ENCODE measurements at places on chromosomes 7 and 10.

DNA sequence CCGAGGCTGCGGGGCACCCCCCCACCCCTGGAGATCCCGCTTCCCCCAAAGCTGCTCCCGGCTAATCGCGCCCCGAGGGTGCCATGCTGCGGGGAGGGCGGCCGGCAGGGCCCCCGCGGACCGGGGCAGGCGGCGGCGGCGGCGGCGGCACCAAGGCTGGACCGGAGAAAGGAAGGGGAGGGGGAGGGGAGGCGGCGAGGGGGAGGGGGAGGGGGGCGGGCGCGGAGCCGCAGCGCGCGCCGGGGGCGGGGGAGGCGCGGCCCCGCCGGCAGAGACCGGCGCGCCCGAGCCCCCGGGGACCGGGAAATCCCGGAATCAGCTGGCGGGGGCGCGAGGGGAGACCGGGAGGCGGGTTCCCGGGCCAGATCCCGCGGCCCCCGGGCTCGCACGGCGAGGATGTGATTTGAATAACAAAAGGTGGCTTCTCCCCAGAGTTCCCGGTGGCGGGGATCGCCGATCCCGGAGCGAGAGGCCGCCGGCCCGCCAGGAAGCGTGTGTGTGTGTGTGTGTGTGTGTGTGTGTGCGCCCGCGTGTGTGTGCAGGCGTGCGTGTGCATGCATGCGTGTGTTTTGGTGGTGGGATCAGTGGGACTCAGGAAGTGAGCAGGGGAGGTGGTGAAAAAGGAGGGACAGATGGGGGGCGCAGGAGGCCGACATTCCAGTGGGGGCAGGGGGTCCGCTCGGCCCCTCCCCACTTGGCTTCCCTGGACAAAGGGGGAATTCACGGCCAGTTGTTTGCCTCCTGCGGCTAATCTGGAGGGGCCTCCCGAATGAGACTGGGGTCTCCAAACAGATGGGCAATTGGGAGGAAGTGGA is 99.5 kb downstream of the HIP1 start:
- DNase-seq: no peak

DNA sequence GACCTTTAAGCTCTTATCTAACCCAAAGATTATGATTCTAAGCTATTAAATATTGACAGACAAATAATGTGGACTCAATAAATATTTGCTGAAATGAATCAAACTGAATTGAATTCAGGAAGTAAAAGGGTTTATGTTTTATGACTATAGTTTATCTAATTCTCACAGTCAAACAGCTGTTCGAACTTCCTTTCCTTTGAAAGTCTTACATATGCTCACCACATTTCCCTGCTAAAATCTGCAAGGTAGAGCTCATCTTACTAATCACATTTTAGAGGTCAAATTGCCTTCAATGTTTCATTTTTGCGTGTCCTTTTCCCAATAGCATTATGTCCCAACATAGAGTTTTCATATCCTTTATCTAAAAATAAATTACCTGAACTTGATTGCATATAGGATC is 154.9 kb upstream of the PPP1R3A start:
- no peak for DNase-seq

DNA sequence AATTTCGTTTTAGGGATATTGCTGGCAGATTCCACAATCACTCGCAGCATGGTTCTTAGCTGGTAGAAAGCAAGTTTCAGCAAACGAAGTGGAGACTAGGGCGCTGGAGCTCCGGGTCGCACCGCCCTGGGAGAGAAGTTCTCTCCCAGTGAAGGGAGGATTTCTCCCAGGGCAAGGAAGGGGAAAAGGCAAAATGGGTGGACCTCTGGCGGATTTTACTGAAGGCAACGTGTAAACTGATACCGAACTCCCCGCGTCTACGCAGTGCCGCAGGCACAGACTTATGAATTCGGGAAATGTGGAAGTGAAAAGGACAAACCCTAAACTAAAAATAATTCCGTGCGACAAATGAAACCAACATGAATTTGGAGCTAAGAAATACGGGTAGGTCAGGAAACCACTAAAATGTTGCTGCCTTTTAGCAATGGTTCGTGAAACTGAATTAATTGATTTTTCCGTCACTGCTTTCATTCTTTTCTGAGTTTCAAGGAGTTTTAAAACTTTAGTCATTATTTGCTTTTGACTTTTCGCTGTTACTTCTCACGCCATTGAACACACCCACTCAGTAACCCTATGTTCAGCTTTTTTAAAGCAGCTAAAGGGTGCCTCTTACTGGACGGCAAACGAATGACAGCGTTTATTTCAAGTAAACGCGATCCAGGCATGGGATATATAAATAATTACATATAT is at the start of gene MYOF:
Gene MYOF (minus strand): TSS at position 190 of the 690 bp plus-strand sequence. CDS start 140 bp downstream, at position 50.
- peak; percentile 26 for DNase-seq

GRCh38 chr10:14949291-14949690 is 4.6 kb downstream of the DCLRE1C start:
- DNase-seq: no peak

GRCh38 chr10:93452143-93452542 is 30.0 kb downstream of the MYOF start:
- no peak for DNase-seq

- DNase-seq: no peak
Observed at GRCh38 chr10:83367036-83367435, 772.3 kb upstream of the GHITM start.

DNA sequence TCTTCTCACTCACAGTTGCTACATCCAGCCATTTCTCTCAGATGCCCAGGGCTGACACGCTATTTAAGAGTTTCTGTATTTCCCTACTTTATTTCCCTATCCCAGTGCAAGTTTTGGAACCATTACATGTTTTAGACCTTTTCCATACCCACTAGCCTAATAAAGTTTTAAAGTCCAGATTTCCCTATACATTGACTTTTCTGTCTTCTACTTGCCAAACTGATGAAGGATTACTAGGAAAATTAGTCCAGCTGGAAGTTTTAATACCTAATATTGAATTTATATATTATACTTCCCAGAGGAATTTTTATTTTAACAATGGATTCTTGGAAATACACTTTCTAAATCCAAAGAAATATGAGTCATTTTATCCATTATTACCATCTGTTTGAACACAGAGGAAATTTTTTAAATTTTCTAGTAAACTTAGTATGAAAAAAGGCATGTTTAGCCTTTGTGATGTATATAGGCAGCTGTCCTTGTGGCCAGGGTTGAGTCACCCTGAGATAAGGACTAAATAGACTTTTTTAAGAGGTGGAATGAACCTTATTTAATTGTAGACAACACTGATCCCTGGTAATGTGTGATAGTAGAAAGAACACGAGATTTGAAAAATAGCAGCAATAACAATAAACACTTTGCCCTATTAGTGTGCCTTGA is 205.0 kb downstream of the TFEC start:
- no peak for DNase-seq

DNA sequence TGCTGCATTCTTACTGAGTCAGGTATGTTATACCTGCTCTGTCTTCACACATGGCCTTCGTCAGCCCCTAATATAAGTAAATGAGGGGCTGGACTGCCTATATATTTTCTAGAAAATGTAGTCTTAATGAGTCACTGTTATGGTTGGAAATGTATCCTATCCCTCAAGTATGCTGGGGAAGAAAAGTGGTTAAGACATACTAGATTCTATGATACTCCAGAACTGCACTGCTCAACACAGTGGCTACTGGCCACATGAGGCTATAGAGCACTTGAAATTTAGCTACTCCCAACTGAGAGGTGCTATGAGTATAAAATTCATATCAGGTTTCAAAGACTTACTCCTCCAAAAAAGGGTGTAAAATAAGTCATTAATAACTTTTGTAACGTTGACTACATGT is 104.3 kb upstream of the STEAP1B start:
- DNase-seq: no peak

- DNase-seq: no peak
Observed at GRCh38 chr10:32605787-32606186, 159.8 kb downstream of the CCDC7 start.

DNA sequence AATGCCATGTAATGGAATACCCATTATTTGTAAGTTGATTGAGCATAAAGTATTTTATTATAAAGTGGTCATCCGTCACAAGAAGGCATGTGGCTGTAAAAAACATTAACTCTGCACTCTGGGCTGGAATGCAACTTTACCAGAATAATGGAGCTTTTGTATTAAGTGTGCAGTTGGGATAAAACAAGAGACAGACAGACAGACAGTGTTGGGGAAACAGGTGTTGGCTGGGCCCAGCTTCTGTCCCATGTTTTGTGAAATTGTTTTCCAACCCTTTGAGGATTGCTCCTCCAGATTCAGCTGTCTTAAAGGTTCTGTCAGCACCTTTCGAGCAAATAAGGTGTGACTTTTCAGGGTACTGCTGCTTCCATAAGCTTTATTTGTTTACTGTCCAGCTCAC is 67.9 kb upstream of the NFKB2 start:
- no peak for DNase-seq

DNA sequence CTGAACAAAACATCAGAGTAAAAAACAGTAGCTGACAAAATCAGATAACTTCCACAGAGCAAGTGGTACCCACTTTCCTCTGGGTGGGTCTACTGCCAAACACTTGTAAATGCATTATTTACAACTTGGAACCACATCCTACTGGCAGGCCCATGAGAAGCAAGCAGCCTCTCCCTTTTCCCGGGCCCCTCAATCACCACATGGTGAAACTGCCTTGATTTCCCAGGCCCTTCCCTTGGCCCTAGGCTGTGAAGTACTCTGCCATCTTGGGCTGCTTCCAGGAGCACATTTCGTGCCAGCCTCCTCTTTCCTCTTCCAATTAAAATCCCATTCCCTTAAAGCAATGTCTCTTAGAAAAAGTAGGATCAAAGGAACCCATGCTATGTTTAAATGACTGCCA is 71.4 kb downstream of the CUZD1 start:
- DNase-seq: peak; percentile 44

- DNase-seq: no peak
Observed at GRCh38 chr10:60901561-60902235, 42.3 kb downstream of the RHOBTB1 start.

GRCh38 chr10:63286340-63286739 is 153.2 kb downstream of the NRBF2 start:
- DNase-seq: no peak

GRCh38 chr7:116762971-116763370 is 91.0 kb downstream of the MET start:
- DNase-seq: no peak

GRCh38 chr7:122304319-122304975 is at the start of gene FEZF1:
FEZF1 (minus strand) TSS chr7:122304750; CDS start chr7:122304437, 313 bp downstream.
- no peak for DNase-seq

GRCh38 chr10:102332772-102333171 is 62.7 kb upstream of the NFKB2 start:
- DNase-seq: no peak

DNA sequence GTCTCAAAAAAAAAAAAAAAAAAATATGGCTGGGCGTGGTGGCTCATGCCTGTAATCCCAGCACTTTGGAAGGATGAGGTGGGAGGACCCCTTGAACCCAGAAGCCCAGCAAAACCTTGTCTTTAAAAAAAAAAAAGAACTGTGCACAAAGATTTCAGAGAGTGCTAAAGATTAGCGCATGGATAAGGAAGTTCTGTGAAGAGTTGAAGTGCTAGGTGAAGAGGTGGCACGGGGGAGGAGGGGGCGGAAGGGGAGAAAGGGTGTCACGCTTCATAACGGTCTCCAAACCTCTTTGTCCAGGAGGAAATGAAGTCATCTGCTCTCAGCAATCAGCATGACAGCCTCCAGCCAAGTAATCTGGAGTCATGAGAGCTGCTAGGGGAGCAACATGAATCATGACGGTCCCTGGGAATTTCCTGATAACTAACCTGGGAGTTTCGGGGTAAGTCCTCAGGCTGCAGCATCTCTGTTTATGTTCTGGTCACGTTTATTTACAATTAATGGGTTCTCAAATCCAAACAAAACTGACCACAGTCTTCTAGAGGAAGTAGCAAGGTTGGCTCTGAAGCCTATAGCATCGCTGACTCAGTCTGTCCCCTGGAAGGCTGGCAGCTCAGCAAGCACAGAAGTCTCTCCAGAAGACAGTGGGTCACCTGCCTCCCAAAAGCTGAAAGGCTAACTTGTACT is 1.9 kb upstream of the PLAU start:
- DNase-seq: no peak

DNA sequence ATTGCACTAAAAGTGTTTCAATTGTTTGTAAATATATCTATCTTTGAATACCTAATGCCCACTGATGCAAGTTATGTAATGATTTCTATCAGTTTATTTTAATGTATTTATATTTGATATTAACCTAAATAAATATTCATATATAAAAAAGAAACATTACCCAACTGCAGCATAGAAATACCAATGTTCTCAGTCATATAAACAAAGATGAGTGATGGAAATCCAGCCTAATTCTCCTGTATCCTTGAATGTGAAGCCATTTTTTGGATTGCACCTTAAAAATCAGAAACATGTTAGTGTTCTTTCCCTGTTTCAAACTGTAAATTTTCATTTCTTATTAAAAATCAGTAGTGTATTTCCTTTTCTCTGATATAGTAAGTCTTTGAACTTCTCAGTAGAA is 305.8 kb upstream of the GNAI1 start:
- no peak for DNase-seq

- DNase-seq: peak; percentile 4
Observed at GRCh38 chr10:33381451-33382215, 47.2 kb upstream of the NRP1 start.

GRCh38 chr7:131547589-131547988 is 8.8 kb downstream of the PODXL start:
- no peak for DNase-seq

GRCh38 chr10:120990831-120991230 is 139.7 kb downstream of the WDR11 start:
- DNase-seq: no peak

DNA sequence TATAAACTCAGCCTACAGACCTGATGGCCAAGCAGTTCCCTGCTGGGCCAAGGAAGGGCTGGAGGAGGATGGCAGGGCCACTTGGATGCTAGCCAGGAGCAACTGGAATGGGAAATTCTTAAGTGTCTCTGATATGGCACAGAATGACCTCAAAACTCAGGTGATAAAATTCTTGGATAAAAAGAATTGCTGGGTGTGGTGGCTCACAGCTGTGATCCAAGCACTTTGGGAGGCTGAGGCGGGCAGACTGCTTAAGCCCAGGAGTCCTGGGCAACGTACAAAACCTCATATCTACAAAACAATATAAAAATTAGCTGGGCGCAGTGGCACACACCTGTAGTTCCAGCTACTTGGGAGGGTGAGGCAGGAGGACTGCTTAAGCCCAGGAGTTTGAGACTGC is 14.0 kb upstream of the PKD1L1 start:
- DNase-seq: no peak

DNA sequence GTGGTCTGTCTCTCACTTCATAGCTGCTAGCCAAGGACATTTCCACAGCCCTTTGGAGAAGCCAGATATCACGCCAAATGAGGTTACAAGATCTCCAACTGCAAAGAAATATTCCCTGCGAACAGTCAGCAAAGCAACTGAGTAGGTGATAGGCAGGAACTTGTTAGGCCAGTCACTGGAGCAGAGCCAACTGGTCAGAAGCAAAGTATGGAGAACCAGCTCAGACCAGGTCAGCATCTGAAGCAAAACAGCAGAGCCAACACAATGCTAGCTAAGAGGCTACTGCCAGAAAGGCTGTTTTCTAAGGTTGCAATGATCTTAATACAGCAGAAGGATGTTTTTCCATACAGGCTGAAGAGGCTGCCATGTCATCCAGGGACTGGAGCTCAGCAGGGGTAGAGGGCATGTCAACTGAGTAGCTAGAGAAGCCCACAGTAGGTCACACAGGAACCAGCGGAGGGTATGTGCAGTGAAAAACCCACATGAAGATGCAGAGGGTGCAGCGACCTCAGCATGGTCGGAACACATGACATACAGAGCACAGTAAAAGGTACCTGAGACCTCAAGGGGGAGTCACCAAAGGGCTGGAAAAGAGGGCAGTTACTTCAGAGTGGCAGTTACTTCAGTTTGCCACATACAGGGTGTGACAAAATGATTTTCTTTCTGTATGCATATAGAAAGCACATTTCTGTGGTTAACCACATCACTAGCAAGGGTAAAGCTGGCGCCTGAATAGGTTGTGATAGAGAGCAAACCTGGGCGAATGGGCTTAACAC is 8.9 kb downstream of the SEC31B start:
- no peak for DNase-seq

All from hippocampal formation (tissue), 2 donors.